ENCODE measurements at places on chromosomes 4 and X. TPM values are rescaled to one million over a fixed set of nuclear protein-coding genes. Genes with fewer than 3 reads are reported as not detected.

The FGFR3 gene
- not detected for polyA plus RNA-seq

The MAP7D2 gene
- 0.14 TPM for polyA plus RNA-seq

DNA sequence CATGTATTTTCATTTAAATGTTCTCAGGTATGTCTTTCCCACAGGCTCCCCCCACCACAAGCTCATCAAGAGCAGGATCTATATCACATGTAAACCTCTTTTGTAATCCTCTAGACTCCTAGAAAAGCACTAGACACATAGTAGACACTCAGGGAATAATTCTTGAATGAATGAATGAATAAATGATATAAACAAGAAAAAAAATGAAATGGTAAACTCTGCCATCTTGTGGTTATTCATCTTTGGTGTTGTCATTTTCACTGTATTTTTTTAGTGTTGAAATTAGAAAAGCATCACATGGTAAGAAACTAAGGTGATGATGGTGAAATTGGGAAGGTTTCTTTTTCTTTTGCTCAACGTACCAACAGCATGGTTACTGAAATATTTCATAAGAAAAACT is 34.2 kb upstream of the C1GALT1C1 start:
- DNase-seq: peak; percentile 36

DNA sequence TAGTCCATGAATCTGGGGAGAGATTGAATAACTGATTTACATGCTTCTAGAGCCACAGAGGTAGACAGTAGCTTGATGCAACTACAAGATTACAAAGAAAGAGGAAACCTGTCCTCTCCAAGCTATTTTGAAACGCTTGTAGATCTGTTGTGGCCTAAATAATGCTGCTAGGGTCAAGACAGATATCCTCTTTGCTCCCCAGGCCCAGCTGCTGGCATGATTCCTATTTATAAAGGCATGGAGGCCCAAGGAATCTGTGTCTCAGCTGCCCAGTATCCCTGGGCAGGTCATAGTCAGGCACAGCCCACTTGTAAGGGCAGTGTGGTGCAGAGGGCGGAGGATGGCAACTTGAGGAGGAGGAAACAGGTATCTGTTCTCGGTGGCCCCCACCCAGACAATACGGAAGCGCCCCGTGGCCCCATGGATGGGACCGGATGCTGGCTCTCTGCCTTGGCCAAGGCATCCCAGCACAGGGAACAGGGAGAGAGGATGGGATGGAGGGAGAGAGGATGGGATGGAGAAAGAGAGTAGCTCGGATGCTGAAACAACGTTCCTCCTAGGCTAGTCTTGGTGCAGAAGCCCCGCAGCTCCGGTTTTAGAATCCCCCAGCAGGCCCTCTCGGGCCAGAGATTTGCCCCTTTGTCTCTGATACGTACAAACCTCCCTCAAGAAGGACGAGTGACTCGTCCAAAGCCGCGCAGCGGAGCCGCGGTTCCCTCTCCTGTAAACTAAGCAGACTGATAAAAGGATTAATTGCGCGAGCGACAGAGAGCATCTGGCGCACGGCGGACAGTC is 767 bp upstream of the SMIM20 start:
- peak; percentile 26 for DNase-seq

DNA sequence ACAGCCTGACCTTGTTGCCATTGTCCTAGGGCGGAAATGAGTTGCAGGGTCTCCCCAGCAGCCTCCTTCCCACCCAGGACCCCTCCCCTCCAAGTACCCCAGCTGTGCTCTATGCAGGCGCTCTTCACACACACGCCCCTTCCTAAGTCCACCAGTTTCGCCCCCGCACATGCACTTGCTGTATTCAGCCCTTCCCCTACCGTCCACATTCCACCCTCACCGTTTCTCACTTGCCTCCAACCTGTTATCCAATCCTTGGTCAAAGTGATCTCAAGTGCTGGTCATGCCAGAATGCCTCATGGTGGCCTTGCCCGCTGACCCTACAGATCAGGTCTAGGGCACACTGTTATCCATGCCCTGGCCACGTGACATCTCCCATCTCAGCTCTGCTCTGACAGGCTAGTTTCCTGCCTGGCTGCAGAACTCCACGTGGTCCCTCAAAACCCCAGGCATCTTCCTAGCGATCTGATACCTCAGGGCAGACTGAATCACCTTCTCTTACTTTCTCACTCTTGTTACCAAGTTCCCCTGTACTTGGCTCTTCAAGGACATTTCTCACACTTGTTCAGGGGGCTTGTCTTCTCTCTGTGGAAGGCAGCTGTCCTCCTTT is 39.7 kb downstream of the NSG1 start:
- DNase-seq: no peak

GRCh38 chr4:182426901-182427300 is 183.7 kb downstream of the TENM3 start:
- no peak for DNase-seq

GRCh38 chr4:152374606-152375285 is 161.1 kb downstream of the FBXW7 start:
- no peak for DNase-seq

GRCh38 chr4:121156822-121157769 is 7.0 kb downstream of the TNIP3 start:
- DNase-seq: no peak
